ENCODE measurements at places on chromosomes 12 and 14. TPM values are rescaled to one million over a fixed set of nuclear protein-coding genes. Genes with fewer than 3 reads are reported as not detected.

CRIP2 gene
- total RNA-seq: 109 TPM

SEC23A gene
- 58.2 TPM for total RNA-seq

SAMD15 gene
- 1.2 TPM for total RNA-seq

GYS2 gene
- total RNA-seq: not detected

LHX5 gene
- total RNA-seq: 0.23 TPM

BTG1 gene
- 29.8 TPM for total RNA-seq

POTEG gene
- 0.12 TPM for total RNA-seq

PIK3C2G gene
- not detected for total RNA-seq

MYF5 gene
- not detected for total RNA-seq

KRT2 gene
- total RNA-seq: 0.23 TPM

NELL2 gene
- 0.80 TPM for total RNA-seq

ADSS1 gene
- 7.9 TPM for total RNA-seq

- no peak overlapping the region for H3K27ac ChIP-seq
- no peak overlapping the region for H3K4me3 ChIP-seq
- no peak for DNase-seq
- peaks cover 6% of the 10 kb centered on the region for H3K4me1 ChIP-seq
These were observed 46.7 kb downstream of the FAM222A start for GRCh38 chr12:109760031-109760929.

GRCh38 chr12:119692410-119692809 is 24.5 kb downstream of the PRKAB1 start:
- H3K4me1 ChIP-seq: peaks cover 19% of the 10 kb centered on the region
- H3K36me3 ChIP-seq: peaks cover 16% of the 10 kb centered on the region
- H3K27ac ChIP-seq: peak overlapping the region; percentile 41
- H3K4me3 ChIP-seq: no peak overlapping the region
- no peaks in the 10 kb centered on the region for H3K27me3 ChIP-seq

- peak; percentile 55 for DNase-seq
- H3K36me3 ChIP-seq: no peaks in the 10 kb centered on the region
- no peaks in the 10 kb centered on the region for H3K4me1 ChIP-seq
- H3K27ac ChIP-seq: no peak overlapping the region
- no peak overlapping the region for H3K4me3 ChIP-seq
- H3K27me3 ChIP-seq: no peaks in the 10 kb centered on the region
These were observed 15.2 kb upstream of the CLIP1 start for GRCh38 chr12:122437656-122438121.

DNA sequence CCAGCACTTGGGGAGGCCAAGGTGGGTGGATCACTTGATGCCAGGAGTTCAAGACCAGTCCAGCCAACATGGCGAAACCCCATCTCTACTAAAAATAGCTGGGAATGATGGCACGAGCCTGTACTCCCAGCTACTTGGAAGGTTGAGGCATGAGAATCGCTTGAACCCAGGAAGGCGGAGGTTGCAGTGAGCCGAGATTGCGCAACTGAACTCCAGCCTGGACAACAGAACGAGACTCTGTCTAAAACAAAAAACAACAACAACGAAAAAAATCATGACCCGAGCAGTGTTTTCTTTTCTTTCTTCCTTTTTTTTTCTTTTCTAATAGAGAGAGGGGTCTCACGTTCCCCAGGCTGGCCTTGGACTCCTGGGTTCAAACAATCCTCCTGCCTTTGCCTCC is 3.5 kb upstream of the CSRNP2 start:
- H3K27ac ChIP-seq: no peak overlapping the region
- no peak overlapping the region for H3K4me3 ChIP-seq
- no peaks in the 10 kb centered on the region for H3K36me3 ChIP-seq
- no peaks in the 10 kb centered on the region for H3K27me3 ChIP-seq

GRCh38 chr14:90062822-90063539 is 1.2 kb downstream of the KCNK13 start:
- peaks cover 17% of the 10 kb centered on the region for H3K27me3 ChIP-seq
- H3K4me1 ChIP-seq: peaks cover 7% of the 10 kb centered on the region
- H3K27ac ChIP-seq: no peak overlapping the region
- H3K4me3 ChIP-seq: peak overlapping the region; percentile 63
- no peaks in the 10 kb centered on the region for H3K36me3 ChIP-seq
- no peak for DNase-seq

DNA sequence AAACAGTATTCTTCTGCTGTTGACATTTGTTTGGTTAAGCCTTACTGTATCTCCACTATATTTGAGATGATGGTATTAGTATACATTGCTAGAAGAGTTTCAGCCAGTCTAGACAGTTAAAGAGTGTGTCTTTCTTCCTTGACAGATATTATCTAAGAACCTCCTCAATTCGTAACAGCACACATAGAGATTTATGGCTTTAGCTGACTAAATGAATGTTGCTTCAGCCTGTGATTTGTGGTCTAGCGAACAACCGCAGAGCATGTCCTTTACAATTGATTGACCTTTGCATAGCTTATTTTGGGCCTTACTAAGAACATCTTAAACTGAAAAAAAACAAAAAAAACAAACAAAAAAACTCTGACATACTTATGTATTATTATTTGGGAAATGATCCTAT is 122.2 kb downstream of the DAAM1 start:
- no peaks in the 10 kb centered on the region for H3K36me3 ChIP-seq
- no peak overlapping the region for H3K27ac ChIP-seq
- peak; percentile 82 for DNase-seq
- peaks cover 40% of the 10 kb centered on the region for H3K4me1 ChIP-seq
- H3K27me3 ChIP-seq: no peaks in the 10 kb centered on the region

- no peaks in the 10 kb centered on the region for H3K27me3 ChIP-seq
These were observed 4.0 kb downstream of the CHD4 start for GRCh38 chr12:6603095-6603567.

DNA sequence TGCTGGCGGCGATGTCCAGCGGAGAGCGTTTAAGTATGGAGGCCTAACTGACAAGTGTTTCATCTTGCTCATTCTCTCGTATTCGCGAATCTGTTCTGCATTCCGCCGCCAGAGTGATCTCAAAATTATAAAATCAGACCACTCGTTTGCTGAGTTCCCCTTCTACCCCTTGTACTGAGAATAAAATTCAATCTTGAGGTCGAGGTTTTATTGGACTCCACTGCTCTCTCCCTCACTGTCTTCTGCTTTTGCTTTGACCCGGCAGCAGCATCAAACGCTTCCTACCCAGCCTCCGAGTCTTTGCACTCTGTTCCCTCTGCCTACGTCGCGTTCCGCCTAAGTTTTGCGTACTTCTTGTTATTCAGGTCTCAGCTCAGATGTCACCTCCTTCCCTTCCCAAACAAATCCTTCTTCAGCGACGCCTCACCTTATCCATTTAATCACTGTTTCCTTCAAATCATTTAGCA is 462 bp downstream of the KNTC1 start:
- peak; percentile 47 for DNase-seq
- H3K27me3 ChIP-seq: no peaks in the 10 kb centered on the region
- H3K27ac ChIP-seq: peak overlapping the region; percentile 76
- H3K36me3 ChIP-seq: peaks cover 41% of the 10 kb centered on the region

DNA sequence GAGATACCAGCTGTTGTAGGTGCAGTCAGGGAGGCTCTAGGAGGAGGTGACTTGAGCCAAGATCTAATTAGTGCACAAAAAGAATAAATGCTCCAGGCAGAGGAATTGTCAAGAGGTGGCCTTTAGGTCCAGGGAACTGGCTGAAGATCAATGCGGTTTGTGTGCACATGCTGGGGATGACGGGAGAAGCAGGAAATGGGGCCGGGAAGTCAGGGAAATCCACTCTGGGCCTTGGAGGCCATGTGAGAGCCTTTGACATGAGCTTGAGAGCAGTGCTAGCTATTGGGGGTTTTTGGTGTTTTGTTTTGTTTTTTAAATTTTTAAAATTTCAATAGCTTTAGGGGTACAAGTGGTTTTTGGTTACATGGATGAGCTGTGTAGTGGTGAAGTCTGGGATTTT is 67.4 kb downstream of the MVK start:
- no peak overlapping the region for H3K4me3 ChIP-seq
- DNase-seq: no peak
- no peak overlapping the region for H3K27ac ChIP-seq
- H3K36me3 ChIP-seq: no peaks in the 10 kb centered on the region

DNA sequence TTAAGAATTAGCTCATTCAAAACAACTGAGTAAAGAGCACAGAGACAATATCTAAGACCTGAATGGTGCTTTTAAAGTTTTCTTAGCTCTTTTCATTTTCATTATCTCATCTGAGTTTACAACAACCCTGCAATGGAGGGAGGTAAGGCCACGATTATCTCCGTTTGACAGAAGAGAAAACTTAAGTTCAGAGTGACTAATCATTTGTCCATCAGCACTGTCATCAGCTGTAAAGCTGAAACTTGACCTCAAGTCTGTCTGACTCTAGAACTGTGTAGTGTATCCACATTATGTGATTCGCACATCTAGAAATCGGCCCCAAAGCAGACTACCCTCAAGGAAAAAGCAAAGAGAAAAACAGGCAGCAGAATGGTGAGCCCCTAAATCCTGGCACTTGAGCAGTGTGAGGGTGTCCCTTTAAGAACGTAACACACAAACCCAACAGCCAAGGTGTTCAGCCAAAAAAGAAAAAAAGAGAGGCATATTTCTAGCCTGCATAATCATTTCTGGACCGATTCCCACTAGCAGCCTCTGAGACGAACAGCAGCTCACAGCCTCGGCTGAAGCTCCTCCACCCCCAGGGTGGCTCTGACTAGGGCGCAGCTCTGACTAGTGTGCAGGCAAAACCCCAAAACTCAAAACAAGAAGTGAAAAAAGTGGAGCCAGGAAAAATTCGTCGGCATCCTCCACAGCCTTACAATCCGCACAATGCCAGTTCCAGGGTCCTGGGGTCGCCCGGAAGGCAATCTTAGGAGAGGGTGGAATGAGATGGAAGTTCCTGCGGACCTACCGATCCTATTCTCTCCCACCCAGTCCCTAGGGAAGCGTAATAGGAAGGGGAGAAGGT is 1.6 kb downstream of the STXBP6 start:
- H3K27ac ChIP-seq: no peak overlapping the region
- H3K36me3 ChIP-seq: no peaks in the 10 kb centered on the region
- H3K4me3 ChIP-seq: no peak overlapping the region
- H3K27me3 ChIP-seq: peaks cover 45% of the 10 kb centered on the region

- no peak for DNase-seq
- no peaks in the 10 kb centered on the region for H3K36me3 ChIP-seq
- no peak within 1 kb of the TSS for H3K4me3 ChIP-seq
- H3K27ac ChIP-seq: no peak within 1 kb of the TSS
- no peaks in the 10 kb centered on the region for H3K27me3 ChIP-seq
- no peaks in the 10 kb centered on the region for H3K4me1 ChIP-seq
These were observed at the start of gene CLECL1 for GRCh38 chr12:9732921-9733461. CLECL1 (minus strand) TSS chr12:9733097.

- H3K36me3 ChIP-seq: no peaks in the 10 kb centered on the region
- H3K27ac ChIP-seq: no peak overlapping the region
- no peak overlapping the region for H3K4me3 ChIP-seq
- peaks cover 5% of the 10 kb centered on the region for H3K27me3 ChIP-seq
- no peaks in the 10 kb centered on the region for H3K4me1 ChIP-seq
These were observed 7.3 kb downstream of the STXBP6 start for GRCh38 chr14:25042362-25043299.

- peak; percentile 49 for DNase-seq
- H3K4me1 ChIP-seq: no peaks in the 10 kb centered on the region
- no peak overlapping the region for H3K27ac ChIP-seq
These were observed 63.2 kb upstream of the INSM2 start for GRCh38 chr14:35470755-35471154.

GRCh38 chr12:120416490-120417216 is 21.3 kb upstream of the COX6A1 start:
- no peak for DNase-seq
- H3K27me3 ChIP-seq: no peaks in the 10 kb centered on the region
- H3K36me3 ChIP-seq: no peaks in the 10 kb centered on the region
- no peaks in the 10 kb centered on the region for H3K4me1 ChIP-seq
- H3K4me3 ChIP-seq: no peak overlapping the region

DNA sequence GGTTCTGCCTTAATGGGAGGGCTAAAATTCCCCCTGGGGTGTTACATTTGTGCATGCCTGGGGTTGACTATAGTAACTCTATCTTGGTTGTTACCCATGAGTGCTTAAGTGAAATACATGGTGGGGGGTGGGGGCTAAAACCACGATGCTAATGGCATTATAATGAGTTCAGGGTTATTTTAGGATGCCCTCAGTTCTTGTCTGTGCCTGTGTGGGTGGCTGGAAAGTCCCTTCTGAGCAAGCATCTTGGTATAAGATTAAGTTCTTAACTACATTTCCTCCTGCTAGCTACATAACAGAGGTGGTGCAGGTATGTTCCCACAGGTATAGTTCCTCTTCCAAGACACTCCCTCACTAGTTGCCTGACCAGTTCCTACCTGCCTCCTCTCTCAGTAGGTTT is 822.3 kb downstream of the LRFN5 start:
- H3K4me3 ChIP-seq: no peak overlapping the region
- H3K27ac ChIP-seq: no peak overlapping the region
- no peaks in the 10 kb centered on the region for H3K4me1 ChIP-seq

- no peak overlapping the region for H3K4me3 ChIP-seq
- no peaks in the 10 kb centered on the region for H3K4me1 ChIP-seq
- no peak overlapping the region for H3K27ac ChIP-seq
- H3K36me3 ChIP-seq: no peaks in the 10 kb centered on the region
- H3K27me3 ChIP-seq: peaks cover 14% of the 10 kb centered on the region
- no peak for DNase-seq
These were observed 144.2 kb upstream of the C14orf180 start for GRCh38 chr14:104435147-104436046.

DNA sequence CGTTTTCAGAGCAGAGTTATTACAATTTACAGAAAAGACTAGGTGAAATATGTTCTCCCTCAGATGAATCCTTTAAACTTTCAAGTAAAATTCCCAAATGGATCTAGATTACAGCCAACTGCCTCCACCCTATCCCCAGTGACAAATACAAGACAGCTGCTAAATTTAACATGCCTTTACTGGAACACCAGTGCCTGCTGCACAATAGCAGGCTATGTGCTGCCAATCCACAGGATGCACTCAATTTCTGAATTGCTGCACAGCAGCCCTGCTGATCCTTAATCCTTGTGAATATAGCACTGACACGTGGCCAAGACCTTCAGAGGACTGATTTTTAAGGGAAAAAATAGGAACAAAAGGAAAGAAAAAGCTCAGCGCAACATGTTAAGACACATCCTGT is 128.9 kb downstream of the CCER1 start:
- no peaks in the 10 kb centered on the region for H3K36me3 ChIP-seq
- no peaks in the 10 kb centered on the region for H3K27me3 ChIP-seq
- no peak overlapping the region for H3K4me3 ChIP-seq
- no peak for DNase-seq
- no peak overlapping the region for H3K27ac ChIP-seq

DNA sequence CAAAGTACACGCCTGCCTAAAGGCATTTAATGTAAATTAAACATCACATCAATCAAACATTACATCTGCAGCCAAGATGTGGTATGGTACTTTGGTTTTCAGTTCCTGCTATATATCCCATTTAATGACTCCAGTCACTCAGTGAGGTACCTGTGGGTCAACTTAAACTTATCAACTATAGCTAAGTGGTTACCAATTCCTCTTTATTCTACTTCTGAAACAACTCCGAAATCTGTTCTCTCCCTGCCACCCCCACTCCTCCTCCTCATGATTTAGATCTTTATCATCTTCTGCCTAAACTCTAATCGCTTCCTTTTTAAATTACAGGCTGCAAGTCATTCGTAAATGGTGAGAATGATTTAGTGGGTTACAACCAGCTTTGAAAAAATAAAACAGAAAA is 57.9 kb downstream of the BCL2L14 start:
- peaks cover 16% of the 10 kb centered on the region for H3K36me3 ChIP-seq
- no peak overlapping the region for H3K27ac ChIP-seq
- no peaks in the 10 kb centered on the region for H3K27me3 ChIP-seq
- no peak for DNase-seq
- peaks cover 3% of the 10 kb centered on the region for H3K4me1 ChIP-seq

Measured in PC-3 (cell line).